BJ (cell line): ENCODE measurements at places on chromosomes 7 and 10.
A peak's percentile ranks its signal among the peaks of the same experiment; 100 is the strongest.

GRCh38 chr7:2596464-2597272 lies 35.1 kb upstream of the TTYH3 start:
- DNase-seq, result no peak

- DNase-seq, result no peak
These were observed 188.6 kb downstream of the ETV1 start for GRCh38 chr7:13800694-13801448.

GRCh38 chr7:151237244-151238189 lies 5.2 kb downstream of the CHPF2 start:
- DNase-seq, result no peak

- no peak for DNase-seq
These were observed 28.7 kb downstream of the LYZL1 start for GRCh38 chr10:29317423-29318021.

DNA sequence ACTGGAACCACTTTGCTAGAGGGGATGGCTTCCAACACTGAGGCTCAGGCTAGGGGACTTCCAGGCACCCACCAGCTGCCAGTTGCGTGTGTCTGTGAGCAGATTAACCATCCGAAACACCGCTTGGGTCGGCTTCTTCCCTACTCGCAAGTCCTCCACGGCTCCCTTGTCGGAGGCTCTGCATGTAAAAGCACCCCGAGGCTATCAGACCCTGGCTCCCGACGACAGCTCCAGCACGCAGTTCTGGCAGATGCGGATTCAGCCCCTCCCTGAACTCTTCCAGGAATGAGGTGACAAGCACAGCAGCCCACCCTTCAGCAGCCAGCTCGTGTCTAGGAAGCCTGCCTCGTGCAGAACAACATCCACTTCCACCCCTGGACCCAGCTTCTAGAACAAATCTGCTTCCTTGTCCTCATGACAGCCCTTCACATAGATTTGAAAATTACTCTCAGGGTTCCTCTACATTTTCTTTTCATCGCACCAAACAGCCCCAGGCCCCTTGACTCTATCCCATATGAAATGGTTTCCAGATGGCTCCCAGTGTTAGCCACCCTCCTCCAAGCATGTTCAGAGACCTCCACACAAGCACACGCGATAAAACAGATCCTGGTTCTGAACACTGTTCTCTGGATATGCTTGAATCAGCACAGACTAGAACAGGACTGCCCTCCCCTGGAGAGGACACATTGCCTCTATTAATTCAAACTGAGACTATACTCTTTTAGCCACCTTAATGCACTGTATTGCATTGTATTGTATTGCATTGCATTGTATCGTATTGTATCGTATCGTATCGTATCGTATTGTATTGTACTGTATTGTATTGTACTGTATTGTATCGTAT lies 44.6 kb downstream of the SLIT1 start:
- DNase-seq, result no peak

DNA sequence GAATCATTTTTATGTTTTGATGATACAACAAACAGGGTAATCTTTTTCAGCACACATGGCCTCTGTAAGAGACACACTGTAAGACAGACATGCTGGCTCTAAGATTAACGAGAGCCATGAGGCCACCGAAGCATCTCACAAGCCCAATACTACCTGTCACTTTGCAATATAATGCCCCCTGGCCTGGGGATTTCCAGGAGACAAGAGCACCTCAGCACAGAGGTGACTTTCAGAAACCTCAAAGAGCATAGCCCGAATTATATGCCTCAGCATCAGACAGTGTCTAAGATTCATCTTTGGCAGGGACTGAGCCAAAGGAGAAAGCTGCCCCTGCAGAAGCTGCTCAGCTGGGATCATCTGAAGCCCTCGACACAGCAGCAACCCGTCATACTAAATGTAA lies 44.2 kb upstream of the TMEM213 start:
- DNase-seq, result no peak

DNA sequence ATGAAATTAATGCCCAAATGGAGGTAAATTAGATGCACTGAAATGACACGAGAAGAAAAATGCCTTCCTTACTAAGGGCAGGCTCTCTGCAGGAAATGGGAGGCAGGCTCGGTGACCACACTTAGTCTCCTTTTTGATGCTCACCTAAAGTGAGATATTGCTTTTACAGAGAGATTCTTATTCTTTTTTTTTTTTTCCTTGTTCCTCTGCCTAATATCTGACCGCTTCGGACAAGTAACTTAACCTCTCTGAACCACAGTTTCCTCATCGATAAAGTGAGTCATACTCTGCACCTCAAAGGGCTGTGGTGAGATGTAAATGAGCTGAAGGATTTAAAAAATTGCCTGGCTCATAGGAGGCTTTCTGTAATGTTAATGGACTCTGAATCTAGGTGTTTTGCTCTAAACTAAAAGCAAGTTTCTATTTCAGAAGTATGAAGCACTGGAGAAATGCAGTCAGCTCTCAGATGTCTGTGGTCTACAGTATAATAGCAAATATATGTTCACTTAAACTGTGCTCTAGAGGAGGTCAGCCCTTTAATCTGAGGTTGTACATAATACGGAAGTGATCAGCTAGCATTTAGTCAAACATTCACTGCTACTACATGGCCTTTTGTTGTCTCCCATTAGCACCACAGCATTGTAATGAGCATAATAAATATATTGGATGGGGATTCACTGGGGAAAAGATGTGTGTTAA lies 23.2 kb downstream of the NKX2-3 start:
- no peak for DNase-seq

DNA sequence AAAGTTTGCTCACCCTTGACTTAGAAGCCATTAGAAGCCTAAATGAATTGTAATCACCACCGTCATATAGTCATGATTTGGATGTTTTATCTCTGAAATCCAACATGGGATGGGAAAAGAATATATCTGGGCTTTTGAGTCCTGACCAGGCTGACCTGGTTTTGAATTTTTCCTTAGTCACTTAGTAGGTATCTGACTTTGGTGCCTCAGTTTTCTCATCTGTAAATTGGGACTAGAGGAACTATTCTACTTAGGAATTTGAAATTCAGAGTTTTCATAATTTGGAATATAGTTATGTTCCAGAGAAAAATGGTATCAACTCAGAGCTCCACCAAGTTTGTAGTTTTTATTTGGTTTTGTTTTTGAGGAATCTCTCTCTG lies 40.9 kb downstream of the SHOC2 start:
- DNase-seq, result no peak

DNA sequence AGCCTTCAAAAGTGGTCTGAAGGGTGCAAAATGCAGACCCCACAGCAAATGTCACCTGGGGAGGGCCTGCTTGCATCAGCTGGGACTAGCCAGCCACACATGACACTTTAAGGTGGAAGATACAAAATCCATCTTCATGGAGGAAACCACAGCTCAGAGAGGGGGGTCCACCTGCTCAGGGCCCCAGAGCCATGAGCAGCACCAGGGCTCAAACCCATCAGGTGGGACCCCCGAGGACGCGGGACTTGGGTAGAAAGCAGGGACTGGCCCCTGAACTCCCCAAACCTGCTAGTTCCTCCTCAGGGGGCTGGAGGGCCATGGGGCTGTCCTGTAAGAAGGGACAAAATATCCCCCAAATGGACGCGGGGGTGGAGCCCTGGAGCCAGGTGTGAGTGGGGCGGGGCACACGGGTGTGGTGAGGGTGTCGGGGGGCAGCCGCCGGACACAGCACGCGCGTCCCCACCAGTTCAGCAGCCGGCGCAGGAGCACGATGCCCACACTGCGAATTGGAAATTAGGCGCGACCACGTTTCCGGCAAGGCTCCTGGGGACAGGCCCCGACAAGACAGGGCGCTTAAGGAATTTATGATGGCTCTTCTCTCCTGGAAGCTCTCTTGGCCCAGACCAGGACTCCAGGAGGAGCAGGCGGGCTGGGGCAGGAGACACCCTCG lies 8.0 kb downstream of the PDGFA start:
- DNase-seq, result no peak

DNA sequence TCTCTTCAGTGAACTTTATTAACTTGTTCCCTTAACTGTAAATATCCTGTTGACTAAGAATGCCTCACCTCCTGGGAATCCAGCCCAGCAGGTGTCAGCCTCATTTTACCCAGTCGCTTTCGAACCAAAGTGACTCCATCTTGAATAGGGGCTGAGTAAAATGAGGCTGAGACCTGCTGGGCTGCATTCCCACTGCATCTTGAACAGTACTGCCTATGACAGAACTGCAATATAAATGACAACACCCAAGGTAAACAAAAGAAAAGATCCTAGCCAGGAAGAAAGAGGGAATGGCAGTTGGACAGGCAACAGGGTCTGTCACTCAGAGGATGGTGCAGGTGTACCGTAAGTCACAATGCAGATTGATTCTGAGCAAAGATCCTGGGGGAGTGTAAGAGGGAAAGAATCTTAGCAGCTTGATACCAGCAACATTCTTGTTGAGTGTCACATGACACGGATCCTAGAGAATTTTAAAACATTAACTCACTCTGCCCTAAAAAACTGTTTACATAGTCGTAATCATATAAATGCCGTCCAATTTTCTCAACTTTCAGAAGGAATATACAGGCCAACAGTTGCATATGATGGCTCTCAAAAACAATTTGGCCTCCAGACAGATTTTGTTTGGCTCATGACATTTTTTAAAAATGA lies 4.4 kb upstream of the FAM107B start:
- peak; percentile 46 for DNase-seq

DNA sequence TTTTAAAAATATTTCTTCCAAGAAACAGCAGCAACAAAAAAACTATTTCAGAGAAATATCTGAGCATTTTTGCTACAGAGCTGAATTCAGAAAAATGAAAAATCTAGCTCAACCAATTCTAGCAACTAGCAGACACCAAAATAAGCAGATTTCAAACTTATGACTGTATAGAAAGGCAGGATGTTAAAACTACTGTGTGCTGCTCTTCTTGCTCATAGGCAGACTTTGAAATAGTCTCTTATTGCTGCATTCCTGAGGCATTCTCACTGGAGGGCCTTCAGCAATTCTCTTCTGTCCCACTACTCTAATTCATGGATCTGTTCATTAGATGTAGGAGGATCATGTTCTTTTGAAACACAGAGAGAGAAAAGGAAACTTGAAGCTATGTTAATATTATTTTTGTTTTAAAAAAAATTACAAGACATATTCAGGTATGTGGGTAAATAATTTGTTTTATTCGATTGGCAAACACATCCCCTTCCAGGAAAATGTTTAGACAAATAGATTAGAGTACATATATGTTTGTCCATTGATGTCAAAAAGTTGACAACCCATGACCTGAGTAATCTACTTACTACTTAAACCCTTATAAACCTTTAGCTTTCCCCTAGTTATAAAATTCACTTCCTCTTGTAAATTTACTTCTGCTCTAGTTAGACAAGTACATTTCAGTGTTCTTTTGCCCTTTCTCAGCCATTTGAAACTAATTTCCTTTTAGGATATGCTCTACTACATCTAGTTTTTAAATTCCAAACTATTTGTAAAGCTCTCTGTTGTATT lies 428.2 kb upstream of the POT1 start:
- DNase-seq, result no peak

DNA sequence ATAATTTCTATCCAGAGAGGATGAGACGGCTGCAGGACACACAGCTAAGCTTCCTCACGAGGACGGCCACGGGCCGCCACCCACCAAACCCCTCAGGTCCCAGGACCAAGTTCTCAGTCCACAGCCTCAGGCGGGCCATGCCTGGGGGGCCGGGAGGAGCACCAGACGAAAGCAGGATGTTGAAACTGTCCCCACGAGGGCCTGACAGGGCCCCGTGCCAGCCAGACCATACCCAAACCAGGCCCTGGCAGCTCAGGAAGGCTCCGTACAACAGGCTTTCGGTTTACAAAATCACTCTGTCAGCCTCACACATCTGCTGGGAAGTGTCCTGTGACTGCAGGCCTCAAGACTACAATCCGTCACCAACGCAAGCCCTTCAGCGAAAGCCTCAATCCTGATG lies 14.5 kb downstream of the TUBGCP2 start:
- DNase-seq, result no peak

DNA sequence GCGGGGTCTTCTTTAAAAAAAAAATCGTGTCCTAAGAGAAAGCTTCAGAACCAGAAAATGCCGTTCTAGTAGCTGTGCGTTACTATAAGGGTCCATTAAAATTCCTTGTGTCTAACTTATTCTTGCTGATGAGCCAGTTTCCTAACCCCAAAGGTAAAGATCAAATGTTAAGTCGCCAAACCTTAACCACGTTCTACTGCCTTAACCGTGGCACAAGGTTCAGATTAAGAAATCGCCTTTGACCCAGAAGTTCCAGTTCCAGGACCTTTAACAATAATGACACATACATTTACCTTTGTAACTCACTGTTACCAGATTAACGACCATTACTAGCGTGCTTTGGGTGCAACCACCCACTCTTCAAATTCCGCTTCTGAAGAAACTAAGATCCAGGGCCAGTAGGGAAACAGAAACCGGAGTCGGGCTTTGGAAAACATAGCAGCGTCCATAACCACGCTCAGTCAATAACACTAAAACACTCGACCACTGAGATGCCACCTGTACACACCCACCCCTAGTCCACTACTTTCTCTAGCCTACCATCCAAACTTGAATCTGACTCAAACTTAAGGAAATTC lies 620 bp downstream of the BET1 start:
- no peak for DNase-seq

GRCh38 chr7:137893143-137893742 lies 46.5 kb upstream of the DGKI start:
- DNase-seq, result no peak

DNA sequence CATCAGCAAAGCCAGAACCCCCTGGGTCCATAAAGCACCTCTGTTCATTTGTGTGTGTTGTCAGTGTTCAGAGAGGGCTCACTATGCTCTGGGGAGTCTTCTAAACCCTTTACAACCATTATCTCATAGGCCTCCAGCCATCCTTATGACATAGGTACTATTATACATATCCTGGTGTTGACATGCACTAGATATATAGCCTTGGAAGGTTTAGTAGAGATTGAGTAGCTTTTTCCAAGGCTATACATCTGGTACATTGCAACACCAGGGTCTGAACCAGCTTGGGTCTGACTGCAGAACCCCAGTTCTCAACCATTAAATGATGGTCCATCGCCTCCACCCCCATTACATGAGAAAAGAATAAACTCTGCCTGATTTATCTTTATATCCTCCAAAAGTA lies 253.6 kb upstream of the MKLN1 start:
- no peak for DNase-seq

- DNase-seq, result no peak
These were observed 89.9 kb downstream of the CDH23 start for GRCh38 chr10:71486484-71487114.

DNA sequence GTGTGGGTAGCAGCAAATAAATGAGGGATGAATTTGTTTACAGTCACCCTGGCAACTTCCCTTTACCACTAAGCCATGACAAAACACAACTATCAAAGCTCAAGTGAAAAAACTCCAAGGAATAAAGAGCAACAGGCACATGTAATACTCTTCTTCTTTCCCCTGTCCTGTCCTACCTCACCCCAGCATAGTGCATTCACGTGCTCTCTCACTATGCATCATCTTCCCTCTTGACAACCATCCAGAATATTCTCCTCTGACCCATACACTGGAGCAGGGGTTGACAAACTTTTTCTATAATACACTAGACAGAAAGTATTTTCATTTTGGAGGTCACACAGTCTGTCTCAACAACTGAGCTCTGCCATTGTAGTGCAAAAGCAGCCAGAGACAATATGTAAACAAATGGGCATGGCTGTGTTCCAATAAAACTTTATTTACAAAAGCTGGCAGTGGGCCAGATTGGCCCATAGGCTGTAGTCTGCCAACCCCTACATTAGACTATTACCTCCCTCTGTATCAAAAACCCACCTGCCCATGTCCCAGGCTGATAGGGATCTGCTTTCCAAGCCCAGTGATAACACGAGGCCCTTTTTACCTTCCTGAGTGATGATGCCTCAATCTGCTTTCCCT lies 354.5 kb downstream of the FGFR2 start:
- no peak for DNase-seq

GRCh38 chr7:89685287-89685686 lies 469.0 kb upstream of the STEAP1 start:
- no peak for DNase-seq

- DNase-seq, result no peak
These were observed 73.1 kb upstream of the AASS start for GRCh38 chr7:122217125-122217524.
